ENCODE measurements at places on chromosomes 11 and 22. TPM values are rescaled to one million over a fixed set of nuclear protein-coding genes. Genes with fewer than 3 reads are reported as not detected.

Gene ACR
- not detected for total RNA-seq

Gene RTN4RL2
- total RNA-seq: 0.94 TPM

Gene DEFB131B
- total RNA-seq: not detected

Gene FOLR2
- total RNA-seq: 10.8 TPM

Gene SF1
- 196 TPM for total RNA-seq

Gene LRRC32
- 56.0 TPM for total RNA-seq

Gene TUB
- 22.9 TPM for total RNA-seq

Gene APOL1
- 10.7 TPM for total RNA-seq

Gene MYEOV
- total RNA-seq: 0.12 TPM

Gene OSBP2
- 16.8 TPM for total RNA-seq

Gene CARD18
- not detected for total RNA-seq

Gene TMPRSS5
- total RNA-seq: 0.19 TPM

Gene OAF
- 27.9 TPM for total RNA-seq

Gene PARVB
- total RNA-seq: 43.8 TPM

Gene CYP2D6
- not detected for total RNA-seq

Gene MRGPRX4
- not detected for total RNA-seq

Gene HIC2
- 3.3 TPM for total RNA-seq

Gene ASPHD2
- 0.71 TPM for total RNA-seq

Gene P2RY6
- total RNA-seq: 0.19 TPM

Gene CDC42BPG
- total RNA-seq: 1.0 TPM

Gene MS4A6A
- 15.6 TPM for total RNA-seq

Gene KCNQ1
- 12.7 TPM for total RNA-seq

Gene CHRNA10
- 1.0 TPM for total RNA-seq

Gene TAGLN
- total RNA-seq: 1,859 TPM

Gene MRGPRF
- total RNA-seq: 10.8 TPM

Gene CUL5
- total RNA-seq: 19.2 TPM

Gene CATSPER1
- total RNA-seq: not detected

Gene ANKK1
- not detected for total RNA-seq

Gene APIP
- 19.1 TPM for total RNA-seq

Gene OR2AG1
- total RNA-seq: not detected

Gene JAML
- total RNA-seq: 0.48 TPM

Gene ROBO4
- total RNA-seq: 21.6 TPM

Gene ELMOD1
- 4.2 TPM for total RNA-seq

Gene KIRREL3
- 0.74 TPM for total RNA-seq

Gene ZC3H7B
- total RNA-seq: 33.3 TPM

Gene OR52A1
- total RNA-seq: not detected

Gene YPEL4
- total RNA-seq: 0.55 TPM

Gene PRODH
- total RNA-seq: 1.7 TPM

Gene SLC22A25
- total RNA-seq: not detected

Gene DDTL
- not detected for total RNA-seq

Gene CLTCL1
- total RNA-seq: 29.7 TPM

Gene C11orf54
- total RNA-seq: 37.2 TPM

Gene TCN1
- not detected for total RNA-seq

Gene ATG13
- 54.5 TPM for total RNA-seq

Gene INPPL1
- total RNA-seq: 68.8 TPM

Gene CD3D
- total RNA-seq: 1.5 TPM

Gene TESMIN
- total RNA-seq: 0.47 TPM

Gene ATG16L2
- total RNA-seq: 9.0 TPM

Gene RAG2
- total RNA-seq: not detected

Gene NXPE2
- total RNA-seq: 0.22 TPM

Gene PANX3
- total RNA-seq: not detected

Gene SELENOO
- 18.0 TPM for total RNA-seq

Data from right atrium auricular region (tissue), 2 donors.